ENCODE measurements at places on chromosomes 6 and 20.

GRCh38 chr6:161919691-161920090 lies 645.8 kb upstream of the AGPAT4 start:
- no peak for DNase-seq

GRCh38 chr6:164243949-164244348 lies 829.4 kb downstream of the QKI start:
- DNase-seq: no peak

- no peak for DNase-seq
These were observed 4.4 kb downstream of the MYB start for GRCh38 chr6:135185483-135185882.

- peak; percentile 23 for DNase-seq
These were observed 2.0 kb downstream of the ZBP1 start for GRCh38 chr20:57618091-57618763.

- DNase-seq: no peak
These were observed 31.6 kb downstream of the CBFA2T2 start for GRCh38 chr20:33521461-33521860.

DNA sequence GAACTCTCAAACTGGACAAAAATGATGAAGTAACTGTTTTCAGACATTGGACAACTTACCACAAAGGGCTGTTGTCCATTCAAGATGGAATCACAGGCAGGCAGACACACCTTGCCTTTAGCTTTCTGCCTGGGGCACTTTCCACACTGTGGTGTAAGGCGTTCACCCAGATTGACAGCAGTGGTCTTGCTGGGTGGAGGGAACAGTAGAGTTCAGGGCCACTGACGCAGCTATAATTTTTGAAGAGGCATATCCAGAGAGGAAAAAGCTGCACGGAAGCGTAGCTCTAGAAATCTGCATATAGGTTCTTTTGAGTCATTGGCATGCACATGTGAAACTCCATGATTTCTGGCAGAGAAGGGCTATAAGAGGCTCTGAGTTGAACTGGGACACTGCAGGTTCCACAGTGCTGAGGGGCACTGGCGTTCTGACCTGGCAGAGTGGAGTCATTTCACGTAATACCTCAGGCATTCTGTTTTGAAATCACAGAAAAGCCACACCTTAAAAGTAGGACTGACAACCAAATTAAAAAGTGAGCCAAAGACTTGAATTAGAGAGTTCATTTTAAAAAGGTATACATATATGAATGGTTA lies 105.0 kb upstream of the EDN1 start:
- DNase-seq: no peak

DNA sequence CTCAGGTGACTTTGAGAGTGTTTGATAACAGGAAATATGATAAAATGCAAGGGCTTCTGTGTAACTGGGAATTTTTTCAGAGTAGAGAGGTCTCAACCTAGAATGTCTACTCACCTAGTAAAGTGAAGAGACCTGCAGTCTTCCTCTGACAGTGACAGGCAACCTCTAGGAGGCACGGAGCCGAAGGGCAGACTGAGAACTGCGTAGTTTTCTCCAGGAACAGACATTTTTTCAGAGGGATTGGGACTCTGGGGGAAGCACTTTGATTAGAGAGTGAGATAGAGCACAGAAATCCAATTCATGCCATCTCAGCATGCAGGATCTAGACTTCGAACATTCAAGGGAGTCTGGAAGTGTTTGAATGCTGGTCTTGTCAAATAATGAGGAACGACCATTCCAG lies 213.3 kb downstream of the AKAP7 start:
- no peak for DNase-seq

DNA sequence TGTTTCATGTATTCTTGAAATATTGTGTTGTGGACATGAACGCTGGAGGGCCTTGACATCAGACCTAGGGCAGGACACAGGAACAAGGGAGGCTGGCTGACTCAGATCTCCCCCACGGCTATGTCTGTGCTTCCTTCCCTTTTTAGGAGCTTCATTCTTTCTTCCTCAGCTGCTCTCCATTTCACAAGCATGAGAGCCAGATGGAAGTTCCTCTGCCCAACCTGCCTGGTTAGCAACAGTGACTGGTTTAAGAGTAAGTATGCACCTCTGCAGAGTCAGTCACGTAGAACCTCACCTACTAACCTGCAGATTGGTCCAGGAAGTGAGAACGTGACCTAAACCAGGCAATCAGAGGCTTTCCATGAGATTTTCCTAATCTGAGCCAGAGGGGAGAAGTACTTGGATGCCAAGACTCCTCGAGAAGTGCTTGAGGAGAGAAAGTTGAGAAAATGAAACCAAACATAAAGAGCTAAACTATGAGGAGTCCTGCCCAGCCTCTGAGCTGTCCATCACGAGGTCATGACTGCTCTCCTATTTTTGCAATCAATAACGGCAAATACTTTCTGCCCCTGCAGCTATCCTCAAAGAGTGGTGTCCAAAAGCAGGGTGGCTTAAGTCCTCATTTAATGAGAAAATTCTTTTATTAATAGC lies 465.2 kb upstream of the CITED2 start:
- DNase-seq: no peak

- no peak for DNase-seq
These were observed 136.7 kb upstream of the RALGAPA2 start for GRCh38 chr20:20849161-20849560.

- DNase-seq: no peak
These were observed 8.2 kb upstream of the SLC2A12 start for GRCh38 chr6:134060491-134061106.

DNA sequence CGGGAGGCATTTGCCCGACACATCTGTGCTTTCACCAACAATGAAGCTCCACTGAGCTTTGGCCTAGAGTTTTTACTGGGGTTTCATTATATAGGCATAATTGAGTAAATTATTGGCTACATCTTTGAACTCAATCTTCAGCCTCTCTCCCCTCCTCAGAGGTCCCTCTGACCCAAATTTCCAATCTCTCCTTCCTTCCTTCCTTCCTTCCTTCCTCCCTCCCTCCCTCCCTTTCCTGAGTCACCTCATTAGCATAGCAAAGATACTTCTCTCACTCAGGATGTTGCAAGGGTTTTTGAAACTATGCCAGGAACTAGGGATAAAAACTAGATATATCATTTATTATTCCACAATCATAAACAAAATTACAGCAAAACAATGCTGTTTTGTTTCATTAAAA lies 238.2 kb upstream of the PRND start:
- no peak for DNase-seq
